GF-D8 (cell line): ENCODE measurements at places on chromosomes 2 and 18.
A peak's percentile ranks its signal among the peaks of the same experiment; 100 is the strongest.

DNA sequence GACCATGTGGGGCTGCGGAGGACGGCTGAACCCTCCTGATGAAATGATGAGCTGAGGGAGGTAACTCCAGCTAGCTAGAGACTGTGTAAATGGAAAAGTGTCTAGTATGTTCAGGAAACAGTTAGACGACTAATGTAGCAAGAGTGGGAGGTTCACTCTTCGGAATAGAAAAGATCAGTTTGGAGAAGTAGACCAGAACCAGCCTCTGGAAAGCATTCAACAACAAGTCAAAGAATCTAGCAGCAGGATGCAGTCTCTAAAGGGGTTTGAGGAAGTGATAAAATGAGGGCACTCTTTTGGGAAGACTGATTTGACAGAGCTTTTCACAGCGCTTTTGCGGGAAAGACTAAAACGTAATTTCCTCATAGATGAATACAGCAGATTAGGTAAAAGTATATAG is 79.6 kb downstream of the GAREM1 start:
- no peak for DNase-seq

DNA sequence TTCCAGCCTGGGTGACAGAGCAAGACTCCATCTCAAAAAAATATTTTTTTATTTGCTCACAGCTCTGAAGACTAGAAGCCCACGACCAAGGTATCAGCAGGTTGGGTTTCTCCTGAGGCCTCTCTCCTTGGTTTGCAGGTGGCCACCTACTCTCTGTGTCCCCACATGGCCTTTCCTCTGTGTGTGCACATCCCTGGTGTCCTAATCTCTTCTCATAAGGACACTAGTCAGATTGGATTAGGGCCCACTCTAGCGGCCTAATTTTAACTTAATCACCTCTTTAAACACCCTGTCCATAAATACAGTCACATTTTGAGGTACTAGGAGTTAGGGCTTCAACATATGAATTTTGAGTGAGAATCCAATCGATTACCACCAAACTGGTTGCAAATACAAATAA is 2.0 kb upstream of the RAB3GAP1 start:
- DNase-seq: no peak

DNA sequence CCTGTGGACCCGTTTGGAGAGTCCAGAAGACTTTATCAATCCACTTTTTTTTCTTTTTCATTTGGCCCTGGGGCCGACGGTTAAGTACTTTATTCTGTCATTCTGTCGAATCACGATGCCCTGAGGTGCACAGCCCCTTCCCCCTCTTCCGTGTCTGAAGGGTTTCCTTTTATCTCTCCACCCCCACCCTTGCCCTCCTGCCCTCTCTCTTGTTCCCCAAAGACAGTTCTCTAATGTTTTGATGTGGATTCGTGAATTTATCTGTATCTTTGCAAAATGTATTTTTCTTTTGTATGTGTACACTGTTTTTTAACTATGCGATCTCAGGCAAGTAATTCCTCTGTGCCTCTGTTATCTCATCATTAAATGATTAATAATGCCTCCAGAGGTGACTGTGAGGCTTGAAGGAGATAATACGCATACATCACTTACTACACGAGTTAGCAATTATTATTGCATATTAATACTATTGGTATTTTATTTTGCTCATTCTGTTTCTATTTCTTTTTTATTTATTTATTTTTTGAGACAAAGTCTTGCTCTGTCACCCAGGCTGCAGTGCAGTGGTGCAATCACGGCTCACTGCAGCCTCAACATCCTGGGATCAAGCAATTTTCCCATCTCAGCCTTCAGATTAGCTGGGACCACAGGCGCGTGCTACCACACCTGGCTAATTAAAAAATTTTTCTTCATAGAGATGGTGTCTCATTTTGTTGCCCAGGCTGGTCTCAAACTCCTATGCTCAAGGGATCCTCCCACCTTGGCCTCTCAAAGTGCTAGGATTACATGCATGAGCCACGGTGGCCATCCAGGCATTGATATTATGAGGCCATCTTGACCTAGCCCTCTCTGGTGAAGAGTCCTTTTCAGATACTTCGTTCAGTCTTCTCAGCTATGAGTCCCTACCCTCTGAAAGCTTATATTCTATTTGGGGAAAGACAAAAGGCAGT is 1.4 kb upstream of the CASP8 start:
- no peak for DNase-seq

DNA sequence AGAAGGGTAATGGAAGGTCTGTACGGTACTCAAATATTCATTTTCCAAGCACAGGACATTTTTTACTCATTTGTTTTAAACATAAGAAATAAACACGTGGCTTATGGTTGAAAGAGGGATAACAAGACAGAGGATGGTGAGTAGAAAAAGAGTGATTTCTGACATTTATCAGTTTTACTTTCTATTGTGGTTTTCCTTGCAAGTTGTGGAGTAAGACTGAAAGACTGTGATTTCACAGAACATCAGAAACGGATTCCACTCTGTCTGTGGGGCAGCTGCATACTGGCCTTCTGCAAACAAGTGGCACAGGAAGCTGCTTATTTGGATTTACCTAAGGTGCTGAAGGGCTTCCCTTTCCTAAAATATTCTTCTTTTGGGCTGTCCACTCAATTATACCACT is 122.2 kb upstream of the ITGB6 start:
- no peak for DNase-seq

GRCh38 chr2:169363560-169364150 is 1.3 kb upstream of the LRP2 start:
- DNase-seq: no peak

- no peak for DNase-seq
Measured at GRCh38 chr18:74496508-74497323, 553 bp downstream of the CNDP2 start.

- DNase-seq: no peak
Measured at GRCh38 chr18:27240383-27240782, 55.3 kb upstream of the CHST9 start.

- DNase-seq: no peak
Measured at GRCh38 chr2:1137913-1138391, 187.3 kb downstream of the SNTG2 start.

GRCh38 chr2:242035858-242036652 is 166.5 kb downstream of the RTP5 start:
- no peak for DNase-seq

DNA sequence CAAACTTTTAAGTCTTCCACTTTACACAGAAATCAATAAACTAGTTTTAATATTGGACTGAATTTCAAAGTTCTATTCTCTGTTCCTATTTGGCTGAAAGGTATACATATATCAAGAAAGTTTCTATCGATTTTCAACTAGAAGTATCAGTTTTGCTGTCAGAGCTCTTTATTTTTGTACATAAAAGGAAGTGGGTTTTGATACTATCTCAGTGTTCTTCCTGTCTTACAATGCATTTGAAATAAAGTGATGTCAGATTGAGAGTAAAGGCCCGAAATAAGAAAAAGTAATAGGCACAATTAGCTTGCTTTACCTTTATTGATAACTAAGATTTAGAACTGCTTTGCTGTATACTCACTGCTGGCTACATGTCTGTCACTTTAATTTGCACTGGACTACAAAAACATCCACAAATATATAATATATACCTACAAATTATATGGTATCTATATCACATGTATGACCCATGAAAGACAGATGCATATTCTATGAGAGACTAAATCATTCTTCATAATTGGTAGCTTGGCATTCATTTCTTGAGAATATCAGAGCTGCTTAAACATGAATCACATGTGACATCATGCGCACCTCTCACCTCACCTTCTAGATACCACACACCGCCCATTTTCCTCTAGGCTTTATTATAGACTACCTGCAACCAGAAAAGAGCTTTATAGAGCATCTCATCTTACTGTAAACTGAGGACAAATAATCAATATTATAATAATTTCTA is 83.6 kb downstream of the ASXL2 start:
- peak; percentile 34 for DNase-seq

GRCh38 chr2:118449401-118449800 is 361.1 kb downstream of the INSIG2 start:
- DNase-seq: no peak

DNA sequence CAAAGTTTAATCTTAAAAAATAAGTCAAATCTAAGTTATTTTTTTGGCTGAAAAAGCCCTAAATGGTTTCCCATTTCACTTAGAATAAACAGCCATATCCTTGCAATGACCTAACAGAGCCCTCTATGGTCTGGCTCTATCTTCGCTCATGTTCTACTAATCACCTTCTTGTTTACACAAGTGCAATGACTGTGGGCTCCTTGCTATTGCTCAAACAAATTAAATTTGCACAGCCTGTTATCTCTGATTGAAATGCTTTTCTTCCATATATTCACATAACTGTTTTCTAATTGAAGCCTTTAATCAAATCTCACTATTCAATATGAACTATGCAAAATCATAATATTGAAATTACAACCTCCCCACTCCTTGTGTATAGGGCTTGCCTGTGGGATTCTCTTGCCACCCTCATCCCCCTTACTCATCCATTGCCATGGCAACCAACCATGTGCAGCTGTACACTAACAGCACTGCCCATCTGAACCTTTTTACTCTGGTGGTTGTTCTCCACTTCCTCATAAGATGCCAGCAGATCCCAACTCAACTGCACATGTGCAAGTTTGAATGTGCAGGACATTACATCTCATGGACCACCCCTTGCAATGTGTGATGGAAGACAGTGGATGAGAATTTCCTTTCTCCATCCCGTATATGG is 1083.2 kb downstream of the SOCS6 start:
- no peak for DNase-seq

DNA sequence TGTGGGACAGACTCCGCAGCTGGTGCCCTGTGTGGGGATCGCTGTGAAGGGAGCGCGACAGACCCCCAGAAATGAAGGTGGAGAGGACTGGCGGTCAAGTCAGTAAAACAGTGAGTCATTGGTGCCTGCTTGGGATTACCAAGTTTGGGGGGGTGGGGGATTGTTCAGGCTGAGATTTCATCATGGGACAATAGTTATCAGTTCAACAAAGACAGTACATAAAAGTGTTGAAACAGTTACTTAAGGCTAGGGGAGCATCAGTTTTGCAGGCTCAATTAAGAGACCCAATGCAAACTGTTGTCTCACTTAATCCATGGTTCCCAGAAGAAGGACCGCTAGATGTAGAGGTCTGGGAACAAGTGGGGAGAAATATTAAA is 42.4 kb upstream of the PDK1 start:
- DNase-seq: peak; percentile 81

GRCh38 chr2:86243950-86244733 is 44.9 kb downstream of the MRPL35 start:
- DNase-seq: no peak

DNA sequence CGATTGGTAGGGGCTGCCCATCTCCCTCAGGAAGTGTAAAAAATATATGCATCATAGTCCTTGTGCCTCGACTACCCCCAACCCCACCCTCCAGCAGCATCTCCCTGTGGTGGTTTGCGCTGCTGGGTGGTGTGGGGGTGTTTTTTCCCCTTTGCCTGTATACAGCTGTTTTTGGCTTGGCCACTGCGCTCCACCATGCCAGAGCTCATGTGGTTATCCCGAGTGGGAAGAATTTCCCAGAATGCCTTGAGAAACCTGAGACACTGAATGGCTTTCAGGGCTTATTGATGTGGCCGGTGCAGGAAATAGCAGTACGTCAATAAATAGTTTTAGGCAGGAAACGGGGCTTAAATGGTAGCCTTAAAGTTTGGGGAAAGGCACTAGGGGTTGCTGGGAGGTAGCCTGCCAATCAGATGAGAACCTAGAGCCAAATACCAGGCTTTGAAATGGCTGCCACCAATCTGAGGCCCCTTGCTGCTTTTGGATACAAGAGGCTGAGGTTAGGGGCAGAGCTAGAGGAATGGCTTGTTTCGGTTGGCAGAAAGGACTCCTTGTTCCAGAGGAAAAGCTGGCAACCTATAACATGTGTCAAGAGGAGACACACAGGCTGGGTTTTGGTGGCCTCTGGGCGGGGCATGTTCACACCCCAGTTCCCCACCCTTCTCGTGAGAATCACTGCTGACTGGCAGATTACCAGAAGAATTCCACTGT is 144.1 kb downstream of the SMAD7 start:
- DNase-seq: no peak

- no peak for DNase-seq
Measured at GRCh38 chr2:29687121-29687520, 234.3 kb downstream of the ALK start.

DNA sequence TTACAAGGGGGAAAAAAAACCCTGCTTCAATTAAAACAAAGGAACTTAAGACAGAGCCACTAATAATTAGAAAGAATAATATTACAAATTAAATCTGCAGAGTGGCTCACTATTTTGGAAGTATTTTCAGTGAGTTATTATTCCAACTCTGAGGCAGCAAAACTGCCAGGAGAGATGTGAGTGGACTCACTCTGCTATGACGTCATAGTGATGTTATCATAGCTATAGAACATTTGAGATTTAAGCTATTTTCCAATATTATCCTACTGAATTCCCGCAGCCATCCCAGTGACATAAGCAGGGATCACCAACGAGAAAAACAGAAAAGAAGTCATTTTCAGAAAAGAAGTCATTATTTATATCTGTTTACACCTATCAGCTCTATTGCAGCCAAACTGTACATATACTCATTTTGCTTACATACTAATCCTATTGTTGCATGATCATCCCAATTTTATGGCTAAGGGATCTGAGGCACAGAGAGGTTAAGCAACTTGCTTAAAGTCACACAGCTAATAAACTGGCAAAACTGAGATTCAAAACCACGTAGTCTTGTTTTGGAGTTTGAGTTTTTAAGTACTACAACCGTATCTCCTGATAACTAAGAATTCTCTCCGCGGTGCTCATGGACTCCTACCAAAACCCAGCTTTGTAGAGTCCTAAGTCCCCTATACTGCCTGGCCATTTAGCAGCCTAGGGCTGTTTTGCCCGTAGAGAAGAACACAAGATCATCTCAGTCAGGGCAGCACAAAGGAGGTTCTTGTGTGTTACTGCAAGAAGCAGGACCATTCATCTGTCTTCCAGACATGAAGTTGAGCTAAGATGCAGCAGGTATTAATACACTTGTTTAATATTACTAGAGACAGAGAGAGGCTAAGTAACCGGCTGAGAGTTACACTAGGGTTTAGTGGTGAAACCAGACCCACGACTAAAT is 299.8 kb downstream of the TCF4 start:
- DNase-seq: no peak

DNA sequence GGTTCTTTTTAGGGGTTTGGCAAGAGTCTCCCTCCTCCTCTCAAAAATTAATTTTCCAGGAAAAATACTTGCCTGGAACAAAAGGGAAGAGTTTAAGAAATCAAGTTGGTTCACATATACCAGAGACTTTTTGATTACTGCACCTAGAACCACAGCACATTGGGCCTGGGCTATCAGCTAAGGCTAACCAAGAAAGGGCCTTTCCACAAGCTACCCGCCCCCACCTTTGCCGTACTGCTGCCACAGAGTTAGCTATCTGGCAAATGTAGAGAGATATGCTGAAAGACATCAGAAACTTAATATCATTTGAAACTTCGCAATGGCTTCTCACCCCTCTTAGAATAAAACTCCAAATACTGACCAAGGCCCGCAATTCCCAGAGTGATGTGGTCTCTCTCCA is 76.9 kb downstream of the AAK1 start:
- no peak for DNase-seq
